GM12891 (cell line): ENCODE measurements at places on chromosomes 3 and 15.

- no peak for DNase-seq
Measured at GRCh38 chr15:51403072-51403878, 61.8 kb downstream of the GLDN start.

DNA sequence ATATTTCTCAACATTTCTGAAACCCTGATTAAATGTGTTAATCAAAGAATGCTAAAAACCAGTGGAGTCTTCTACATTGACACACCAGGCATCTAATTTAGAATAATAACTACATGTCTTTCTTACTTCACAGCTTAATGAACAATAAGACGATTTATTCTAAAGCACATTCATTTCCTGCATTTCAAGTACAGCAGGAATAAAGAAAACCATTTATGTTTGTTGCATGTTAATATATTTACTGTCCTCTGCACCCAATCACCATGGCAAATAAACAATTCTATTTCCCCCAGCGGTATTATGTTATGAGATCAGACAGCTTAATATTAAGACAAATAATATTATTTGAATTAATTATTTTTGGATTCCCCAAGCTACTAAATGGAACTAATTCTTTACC lies 1336.3 kb upstream of the CADM2 start:
- DNase-seq: no peak

- DNase-seq: no peak
Measured at GRCh38 chr3:58631742-58632141, 34.8 kb downstream of the FAM3D start.

- no peak for DNase-seq
Measured at GRCh38 chr15:66408254-66408653, 21.5 kb downstream of the MAP2K1 start.

DNA sequence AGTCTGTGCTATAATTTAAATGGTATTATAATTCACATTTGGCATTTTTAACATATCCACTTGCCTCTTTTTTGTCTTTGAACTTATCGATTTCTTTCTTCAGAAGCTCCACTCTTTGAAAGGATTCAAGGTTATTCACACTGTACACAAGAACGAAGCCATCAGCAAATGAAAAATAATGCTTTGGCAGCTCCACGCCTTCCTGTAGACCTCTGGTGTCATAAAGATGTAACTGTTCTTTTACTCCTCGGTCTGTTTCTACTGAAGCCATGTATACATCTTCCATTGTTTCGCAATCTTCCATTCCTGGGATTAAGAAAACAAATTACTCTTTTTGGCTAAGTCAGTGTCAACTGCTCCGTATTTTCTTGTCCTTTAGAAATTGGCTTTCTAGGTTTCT lies 16.0 kb downstream of the NKIRAS1 start:
- DNase-seq: no peak

- no peak for DNase-seq
Measured at GRCh38 chr3:187198490-187198889, 1.2 kb downstream of the RTP1 start.

- DNase-seq: no peak
Measured at GRCh38 chr15:40992241-40992741, 39.0 kb downstream of the CHAC1 start.

DNA sequence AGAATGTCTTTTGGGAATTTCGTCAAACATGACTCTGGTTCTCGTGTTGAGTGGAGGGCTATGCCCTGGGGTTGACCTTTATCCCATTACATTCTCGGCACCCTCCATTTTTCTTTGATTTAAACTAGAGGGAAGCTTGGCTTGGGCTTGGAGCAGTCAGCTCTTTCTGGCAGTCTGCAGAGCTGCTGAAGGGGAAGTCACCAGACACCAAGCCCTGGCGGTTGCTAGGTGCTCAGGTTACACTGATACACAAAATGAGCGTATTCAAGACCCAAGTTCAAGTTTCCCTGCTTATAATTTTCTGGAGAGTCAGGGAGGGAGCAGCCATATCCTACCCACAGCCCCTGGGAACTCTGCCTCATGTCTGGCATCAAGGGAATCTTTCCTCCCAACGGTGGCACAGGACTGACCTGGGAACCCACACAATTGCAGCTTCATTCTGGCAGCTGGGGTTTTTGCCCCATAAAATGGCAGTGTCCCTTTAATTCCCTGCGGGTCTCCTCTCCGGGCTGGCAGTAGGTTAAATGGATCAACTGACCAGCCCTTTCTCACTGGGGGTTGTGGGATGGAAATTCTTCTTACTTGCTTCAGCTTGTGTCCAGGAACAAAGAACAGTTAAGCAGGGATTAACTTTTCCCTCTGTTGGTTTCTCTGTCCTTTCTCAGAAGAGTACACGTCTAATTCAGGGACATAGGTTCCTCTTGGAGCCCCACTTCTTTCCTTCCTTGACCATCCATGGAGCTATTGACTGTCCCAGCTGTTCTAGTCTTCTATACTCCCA lies 110.0 kb upstream of the DLG1 start:
- no peak for DNase-seq
